ENCODE measurements at places on chromosomes 12 and 14.

DNA sequence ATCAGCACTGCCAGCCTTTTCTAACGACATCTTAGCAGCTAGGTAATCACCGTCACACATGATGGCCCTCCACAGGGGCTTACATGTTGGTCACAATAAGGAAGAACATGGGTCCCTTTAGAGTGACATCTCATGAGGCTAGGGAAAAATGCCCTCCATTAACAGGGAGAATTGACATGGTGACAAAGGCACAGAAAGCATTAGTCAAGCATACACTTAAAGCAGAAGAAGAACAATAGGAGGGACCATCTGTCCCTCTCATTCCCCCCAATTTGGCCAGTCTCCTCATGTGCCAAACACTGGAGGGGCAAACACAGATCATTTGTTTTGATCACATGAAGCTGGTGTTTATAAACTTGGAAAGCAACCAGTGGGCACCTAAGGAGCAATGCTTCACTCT is 78.0 kb downstream of the GRIP1 start:
- no peak for DNase-seq

GRCh38 chr12:29396774-29397173 is 15.8 kb upstream of the ERGIC2 start:
- no peak for DNase-seq

DNA sequence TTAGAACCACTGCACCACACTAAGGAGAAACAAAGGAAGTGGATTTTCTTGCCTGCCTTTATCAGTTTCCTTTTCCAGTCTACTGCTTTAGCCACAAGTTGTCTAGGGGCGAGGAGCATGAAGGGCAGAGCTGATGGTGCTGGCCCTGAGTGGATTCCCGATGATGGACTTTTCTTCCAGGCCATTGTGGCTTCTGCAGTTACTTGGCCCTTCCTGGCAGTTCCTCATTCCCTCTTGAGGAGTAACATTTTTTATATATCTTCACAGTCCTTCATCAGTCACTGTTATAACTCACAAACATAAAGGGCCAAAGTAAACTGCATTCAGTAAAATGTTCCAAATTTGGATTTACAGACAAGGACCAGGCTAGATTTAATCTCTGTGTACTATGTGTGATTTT is 61.2 kb upstream of the SRSF5 start:
- no peak for DNase-seq

DNA sequence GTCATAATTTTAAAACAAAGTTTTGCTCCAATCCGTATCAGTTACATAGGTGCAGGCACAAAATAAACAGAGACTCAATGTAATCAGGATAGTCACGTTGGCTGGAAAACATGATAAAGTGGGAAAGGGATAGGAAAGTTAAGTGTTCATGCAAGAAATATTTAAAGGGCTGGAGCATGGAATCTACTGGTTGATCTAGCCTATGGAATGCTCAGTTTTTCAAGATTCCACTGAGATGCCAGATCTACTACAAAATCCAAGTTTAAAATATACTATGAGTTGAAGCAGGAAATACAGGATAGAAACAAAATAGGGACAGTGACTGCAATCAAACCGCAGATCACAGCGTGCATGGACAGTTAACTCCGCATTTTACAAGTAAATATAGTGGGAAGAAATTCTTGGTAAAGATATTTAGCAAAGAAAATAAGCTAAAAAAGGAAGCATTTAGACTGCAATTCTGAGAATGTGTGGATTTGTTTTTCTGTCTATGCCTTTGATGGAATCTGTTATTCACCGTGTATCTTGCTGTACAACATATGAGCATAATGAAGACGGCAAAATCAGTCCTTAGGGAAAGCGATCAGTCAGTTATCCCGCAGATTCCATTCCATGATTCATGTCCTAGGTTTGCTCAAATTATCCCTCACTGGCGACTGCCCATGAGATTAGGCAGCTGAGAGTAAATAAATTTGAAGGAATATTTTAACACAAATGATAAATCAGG is 1044.3 kb downstream of the FLRT2 start:
- no peak for DNase-seq

DNA sequence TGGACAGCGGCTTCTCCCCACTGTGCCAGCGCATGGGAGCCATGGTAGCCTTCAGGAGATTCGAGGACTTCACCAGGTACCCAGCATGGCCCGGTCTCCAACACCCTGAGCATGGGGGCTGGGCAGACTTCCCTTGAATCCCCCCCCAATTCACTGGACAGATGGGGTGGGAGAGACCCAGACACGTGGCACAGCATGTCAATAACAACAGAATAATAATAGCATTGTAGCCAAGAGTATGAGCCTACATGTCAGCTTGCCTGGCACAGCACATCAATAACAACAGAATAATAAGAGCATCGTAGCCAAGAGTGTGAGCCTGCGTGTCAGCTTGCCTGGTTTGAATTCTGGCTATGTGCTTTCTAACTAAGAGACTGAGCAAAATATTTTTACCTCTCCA is 76.4 kb downstream of the FOXN4 start:
- no peak for DNase-seq

- DNase-seq: no peak
Observed at GRCh38 chr12:58657190-58657589, 263.1 kb downstream of the LRIG3 start.

GRCh38 chr12:56029166-56029519 is 8.3 kb downstream of the IKZF4 start:
- no peak for DNase-seq
